ENCODE measurements at places on chromosomes 2 and 18. TPM values are rescaled to one million over a fixed set of nuclear protein-coding genes. Genes with fewer than 3 reads are reported as not detected.

Gene REG3G
- total RNA-seq: not detected

Gene MDH1B
- 0.49 TPM for total RNA-seq

Gene UGT1A8
- not detected for total RNA-seq

Gene NEURL3
- 2.5 TPM for total RNA-seq

Gene ME2
- 32.2 TPM for total RNA-seq

Gene KLF11
- total RNA-seq: 30.4 TPM

- DNase-seq: no peak
Observed at GRCh38 chr2:159875083-159875482, 77.1 kb upstream of the CD302 start.

- no peak for DNase-seq
Observed at GRCh38 chr2:142755191-142755590, 122.3 kb upstream of the KYNU start.

DNA sequence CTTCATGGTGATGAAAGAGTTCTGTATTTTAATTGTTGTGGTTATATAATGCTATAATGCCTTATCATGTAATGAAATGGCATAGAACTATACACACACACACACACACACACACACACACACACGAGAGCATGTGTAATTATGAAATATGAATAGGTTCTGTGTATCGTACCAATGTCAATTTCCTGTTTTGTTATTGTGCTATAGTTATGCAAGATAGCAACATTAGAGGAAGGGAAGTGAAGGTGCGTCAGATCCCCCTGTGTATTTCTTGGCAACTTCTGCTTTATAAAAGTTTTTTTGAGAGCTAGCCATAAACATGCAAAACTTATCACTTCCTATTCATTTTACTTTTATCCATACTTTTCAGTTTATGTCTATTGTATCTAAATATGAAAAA lies 60.7 kb upstream of the ARHGAP15 start:
- DNase-seq: no peak

- peak; percentile 18 for DNase-seq
Observed at GRCh38 chr2:128422571-128422970, 103.9 kb upstream of the HS6ST1 start.

DNA sequence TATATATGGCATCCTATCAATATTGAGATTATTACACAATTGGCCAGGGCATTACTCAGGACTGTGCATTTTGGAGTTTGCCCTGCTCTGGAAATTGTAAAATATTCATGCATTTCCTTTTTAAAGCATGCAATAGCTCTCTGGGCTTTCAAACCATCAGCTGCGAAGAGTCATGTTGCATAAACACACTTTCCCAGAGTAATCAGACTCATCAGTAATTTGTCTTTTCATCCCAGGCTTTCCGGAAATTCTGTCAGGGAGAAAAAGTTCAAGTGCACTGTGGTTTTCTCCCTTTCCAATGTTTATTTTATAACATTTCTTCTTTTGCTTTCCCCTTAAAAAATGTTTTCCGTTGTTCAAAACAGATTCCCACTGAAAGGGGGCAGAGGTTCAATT lies 38.9 kb upstream of the FHL2 start:
- DNase-seq: no peak

DNA sequence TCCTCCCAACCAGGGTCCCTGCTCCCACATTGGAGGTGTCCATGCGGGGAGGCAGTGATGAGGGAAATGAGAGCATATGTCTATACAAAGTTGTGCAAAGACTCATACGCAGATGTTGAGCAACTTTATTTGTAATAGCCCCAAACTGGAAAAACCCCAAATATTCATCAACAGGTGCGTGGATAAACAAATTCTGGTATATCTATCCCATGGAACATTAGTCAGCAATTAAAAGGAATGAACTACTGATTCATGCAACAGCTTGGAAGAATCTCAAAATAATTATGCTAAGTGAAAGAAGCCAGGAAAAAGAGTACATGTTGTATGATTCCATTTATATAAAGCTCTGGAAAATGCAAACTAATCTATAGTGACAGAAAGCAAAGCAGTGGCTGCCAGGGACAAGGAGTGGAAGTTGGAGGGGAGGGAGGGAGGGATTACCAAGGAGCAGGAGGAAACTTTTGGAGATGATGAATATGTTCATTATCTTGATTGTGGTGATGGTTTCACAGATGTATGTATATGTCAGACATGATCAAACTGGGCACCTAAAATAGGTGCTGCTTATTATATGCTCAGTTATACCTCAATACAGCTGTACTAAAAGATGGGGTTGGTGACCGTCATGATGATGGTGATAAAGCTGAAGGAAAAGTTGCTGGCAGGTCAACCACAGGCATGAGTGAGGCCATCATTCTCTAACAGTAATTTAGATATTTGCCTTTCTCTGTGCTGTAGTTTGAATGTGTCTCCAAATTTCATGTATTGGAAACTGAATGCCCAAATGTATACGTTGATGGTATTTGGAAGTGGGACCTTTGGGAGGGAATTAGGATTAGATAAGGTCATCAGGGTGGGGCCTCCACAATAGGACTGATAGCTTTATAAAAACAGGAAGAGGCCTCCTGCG lies 270.9 kb downstream of the CYP26B1 start:
- DNase-seq: no peak

DNA sequence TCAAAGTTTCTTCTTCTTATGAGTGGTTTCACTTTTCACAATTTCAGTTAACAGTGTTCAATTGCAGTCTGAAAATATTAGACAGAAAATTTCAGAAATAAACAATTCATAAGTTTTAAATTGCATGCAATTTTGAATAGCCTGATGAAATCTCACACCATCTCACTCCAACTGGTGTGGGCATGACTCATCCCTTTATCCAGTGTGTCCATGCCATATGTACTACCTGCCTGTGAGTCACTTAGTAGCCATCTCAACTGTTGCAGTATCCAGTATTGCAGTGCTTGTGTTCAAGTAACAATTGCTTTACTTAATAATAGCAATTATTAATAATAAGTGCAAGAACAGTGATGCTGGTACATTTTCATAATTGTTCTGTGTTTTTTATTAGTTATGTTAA lies 1202.5 kb downstream of the DSC3 start:
- no peak for DNase-seq

- DNase-seq: no peak
Observed at GRCh38 chr2:192155511-192156118, 39.1 kb downstream of the TMEFF2 start.

DNA sequence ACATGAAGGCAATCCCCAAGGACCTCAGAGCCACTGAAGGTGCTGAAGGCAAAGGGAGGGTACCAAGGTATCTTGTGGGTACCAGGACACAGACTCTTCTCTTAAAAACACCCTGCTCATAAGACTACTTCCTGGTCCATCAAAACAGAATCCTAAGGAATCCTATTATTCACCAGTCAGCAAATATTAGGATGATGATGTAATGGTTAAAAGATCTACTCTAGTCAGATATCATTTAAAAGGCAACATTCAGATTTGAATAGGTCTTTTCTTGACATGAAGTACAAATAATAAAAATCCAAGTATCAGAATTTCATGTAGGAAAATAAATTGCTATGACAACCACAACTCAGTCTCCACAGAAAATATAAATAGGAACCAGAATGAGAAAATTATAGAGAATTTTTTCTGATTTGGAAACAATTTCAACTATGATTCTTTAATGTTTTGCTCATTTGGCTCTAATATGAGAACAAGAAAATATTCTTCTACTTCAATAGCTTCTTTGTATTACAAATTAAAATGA lies 77.8 kb upstream of the ZNF397 start:
- DNase-seq: no peak

- no peak for DNase-seq
Observed at GRCh38 chr2:144944546-144945220, 424.8 kb upstream of the ZEB2 start.

GRCh38 chr18:5155907-5156287 lies 41.2 kb downstream of the AKAIN1 start:
- DNase-seq: no peak

All from vagina (tissue), 2 donors.